ENCODE measurements at places on chromosomes 4 and X. TPM values are rescaled to one million over a fixed set of nuclear protein-coding genes. Genes with fewer than 3 reads are reported as not detected.

GRCh38 chrX:18875256-18875878 is 108.5 kb downstream of the PHKA2 start:
- peaks cover 34% of the 10 kb centered on the region for H3K27me3 ChIP-seq
- peaks cover 10% of the 10 kb centered on the region for H3K4me1 ChIP-seq
- H3K36me3 ChIP-seq: no peaks in the 10 kb centered on the region
- no peak for DNase-seq

The FNIP2 gene
- 16.0 TPM for total RNA-seq

DNA sequence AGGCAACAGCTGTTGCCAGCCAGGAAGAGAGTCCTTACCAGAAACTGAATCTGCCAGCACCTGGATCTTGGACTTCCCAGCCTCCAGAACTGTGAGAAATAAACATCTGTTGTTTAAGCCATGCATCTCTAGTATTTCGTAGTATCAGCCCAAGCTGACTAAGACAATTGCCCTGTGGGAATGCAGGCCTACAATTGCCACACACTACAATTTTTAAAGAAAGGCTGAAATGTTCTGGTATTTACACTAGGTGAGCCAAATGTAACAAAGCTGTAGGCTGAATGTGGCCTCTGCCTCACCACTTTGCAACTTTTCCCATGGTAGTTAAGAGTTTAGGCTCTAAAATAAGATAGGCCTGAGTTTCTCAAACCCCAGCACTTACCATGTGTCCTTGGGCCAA is 59.1 kb downstream of the SPATA18 start:
- no peak for DNase-seq
- no peak overlapping the region for H3K27ac ChIP-seq
- no peak overlapping the region for H3K4me3 ChIP-seq
- H3K36me3 ChIP-seq: no peaks in the 10 kb centered on the region
- peaks cover 14% of the 10 kb centered on the region for H3K4me1 ChIP-seq

The MAGEB10 gene
- not detected for total RNA-seq

The DMD gene
- 5.9 TPM for total RNA-seq

GRCh38 chrX:18309401-18309800 is 45.1 kb downstream of the SCML2 start:
- H3K27ac ChIP-seq: no peak overlapping the region
- H3K4me1 ChIP-seq: no peaks in the 10 kb centered on the region
- no peak for DNase-seq
- peaks cover 2% of the 10 kb centered on the region for H3K27me3 ChIP-seq
- peaks cover 5% of the 10 kb centered on the region for H3K36me3 ChIP-seq

The NIPAL1 gene
- total RNA-seq: 1.1 TPM

The DMRTC1 gene
- not detected for total RNA-seq

DNA sequence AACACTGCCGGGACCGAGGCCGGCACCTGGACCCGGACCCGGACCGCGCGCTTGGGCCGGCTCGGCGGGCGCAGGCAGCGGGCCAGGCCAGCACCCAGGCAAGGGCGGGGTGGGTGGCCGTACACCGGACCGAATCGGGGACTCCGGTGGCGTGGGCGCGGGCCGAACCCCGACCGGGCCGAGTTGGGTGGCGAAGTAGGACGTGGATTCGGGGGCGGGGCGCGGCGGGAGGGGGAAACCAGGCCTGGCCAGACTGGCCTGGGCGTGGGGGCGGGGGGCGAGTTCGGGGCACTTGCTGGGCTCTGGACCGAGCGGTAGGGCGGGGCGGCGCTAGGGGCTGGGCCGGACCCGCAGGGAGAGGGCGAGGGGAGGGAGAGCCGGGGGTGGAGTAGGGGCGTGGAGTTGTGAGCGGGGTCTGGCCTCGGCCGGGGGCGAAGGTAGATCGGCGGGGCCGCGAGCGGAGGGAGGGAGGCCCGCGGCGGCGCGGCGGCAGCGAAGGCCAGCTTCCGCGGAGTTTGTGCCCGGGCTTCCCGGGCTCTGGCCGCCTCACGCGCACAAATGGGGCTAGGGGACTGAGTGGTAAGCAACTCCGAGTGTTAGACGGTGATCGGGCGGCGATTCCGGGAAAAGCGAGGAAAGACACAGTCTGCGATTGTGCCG is 1.8 kb upstream of the BCORL1 start:
- H3K27ac ChIP-seq: no peak overlapping the region
- peaks cover 11% of the 10 kb centered on the region for H3K4me1 ChIP-seq
- H3K36me3 ChIP-seq: no peaks in the 10 kb centered on the region
